ENCODE measurements at places on chromosomes 5 and 9. TPM values are rescaled to one million over a fixed set of nuclear protein-coding genes. Genes with fewer than 3 reads are reported as not detected.
A peak's percentile ranks its signal among the peaks of the same experiment; 100 is the strongest.

DNA sequence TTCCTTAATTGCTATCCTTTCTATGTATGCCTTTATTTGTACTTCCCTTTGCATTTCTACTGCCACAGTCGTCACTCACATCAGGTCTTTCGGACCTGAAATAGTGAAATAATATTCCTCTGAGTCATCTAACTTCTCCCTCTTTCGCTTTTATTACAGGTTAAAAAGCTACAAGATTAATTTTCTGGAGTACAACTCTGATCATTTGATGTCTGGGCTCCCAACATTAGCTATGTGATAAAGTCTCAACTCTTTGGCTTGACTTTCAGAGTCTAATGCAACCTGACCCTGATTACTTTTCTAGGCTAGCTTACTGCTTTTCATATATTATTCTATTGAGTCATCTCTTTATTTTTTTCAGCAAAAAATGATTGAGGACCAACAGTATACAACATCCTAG lies 638.8 kb upstream of the WWC1 start:
- no peaks in the 10 kb centered on the region for H3K27me3 ChIP-seq
- DNase-seq, result peak; percentile 59
- peaks cover 37% of the 10 kb centered on the region for H3K4me1 ChIP-seq
- no peaks in the 10 kb centered on the region for H3K36me3 ChIP-seq

- H3K4me1 ChIP-seq, result peaks cover 17% of the 10 kb centered on the region
- DNase-seq, result no peak
- no peaks in the 10 kb centered on the region for H3K36me3 ChIP-seq
- no peak overlapping the region for H3K4me3 ChIP-seq
These were observed 331.3 kb downstream of the NSG2 start for GRCh38 chr5:174376726-174377373.

DNA sequence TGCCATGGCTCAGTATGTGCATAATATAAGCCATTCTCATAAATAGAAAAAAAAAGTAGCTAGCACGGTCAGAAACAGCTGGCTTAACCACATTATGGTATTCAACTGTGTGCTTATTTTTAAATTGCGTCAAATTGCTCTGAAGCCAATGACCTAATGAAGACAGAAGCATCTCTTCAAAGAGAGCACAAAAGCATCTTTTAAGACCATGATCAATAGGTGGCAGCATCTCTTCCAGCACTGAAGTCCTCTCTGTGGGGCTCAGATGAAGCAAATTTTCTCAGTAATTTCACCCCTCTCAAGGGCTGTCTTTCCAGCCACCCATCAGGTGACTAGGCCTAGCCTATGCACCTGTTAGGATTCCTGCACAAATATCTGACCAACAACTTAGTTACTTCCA lies 251.4 kb downstream of the GLIS3 start:
- H3K27ac ChIP-seq, result no peak overlapping the region
- H3K4me3 ChIP-seq, result no peak overlapping the region
- no peaks in the 10 kb centered on the region for H3K36me3 ChIP-seq
- H3K27me3 ChIP-seq, result no peaks in the 10 kb centered on the region
- DNase-seq, result peak; percentile 56
- no peaks in the 10 kb centered on the region for H3K4me1 ChIP-seq

GRCh38 chr5:91038180-91038808 lies 344.8 kb downstream of the ARRDC3 start:
- no peaks in the 10 kb centered on the region for H3K27me3 ChIP-seq
- H3K27ac ChIP-seq, result no peak overlapping the region
- no peaks in the 10 kb centered on the region for H3K36me3 ChIP-seq

DNA sequence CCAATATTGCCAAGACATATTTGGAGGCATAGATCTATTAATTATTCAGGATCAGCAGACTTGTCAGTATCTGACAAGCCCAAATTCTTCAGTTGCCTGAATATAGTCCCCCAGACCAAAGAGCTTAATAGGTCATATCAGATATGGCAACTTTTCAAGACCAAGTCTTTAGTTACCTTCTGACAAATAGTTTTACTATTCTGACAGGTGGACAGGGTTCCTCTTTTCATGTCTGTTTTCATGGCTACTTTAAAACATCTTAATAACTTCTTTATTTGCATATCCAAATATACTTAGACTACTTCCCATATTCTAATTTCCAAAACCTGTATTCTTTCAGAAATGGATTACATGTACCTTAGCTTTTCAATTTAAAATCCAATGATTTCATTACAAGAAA lies 65.4 kb downstream of the AUH start:
- no peak for DNase-seq
- no peaks in the 10 kb centered on the region for H3K36me3 ChIP-seq
- no peak overlapping the region for H3K4me3 ChIP-seq
- no peaks in the 10 kb centered on the region for H3K27me3 ChIP-seq
- no peak overlapping the region for H3K27ac ChIP-seq
- H3K4me1 ChIP-seq, result peaks cover 5% of the 10 kb centered on the region

- H3K27ac ChIP-seq, result no peak overlapping the region
- no peaks in the 10 kb centered on the region for H3K27me3 ChIP-seq
- H3K4me3 ChIP-seq, result no peak overlapping the region
- H3K4me1 ChIP-seq, result peaks cover 22% of the 10 kb centered on the region
- H3K36me3 ChIP-seq, result no peaks in the 10 kb centered on the region
- DNase-seq, result no peak
These were observed 40.0 kb upstream of the ORM1 start for GRCh38 chr9:114282926-114283325.

- H3K4me3 ChIP-seq, result no peak overlapping the region
- H3K27ac ChIP-seq, result no peak overlapping the region
- no peaks in the 10 kb centered on the region for H3K36me3 ChIP-seq
These were observed 233.1 kb downstream of the ADAMTSL1 start for GRCh38 chr9:18707061-18707461.

DNA sequence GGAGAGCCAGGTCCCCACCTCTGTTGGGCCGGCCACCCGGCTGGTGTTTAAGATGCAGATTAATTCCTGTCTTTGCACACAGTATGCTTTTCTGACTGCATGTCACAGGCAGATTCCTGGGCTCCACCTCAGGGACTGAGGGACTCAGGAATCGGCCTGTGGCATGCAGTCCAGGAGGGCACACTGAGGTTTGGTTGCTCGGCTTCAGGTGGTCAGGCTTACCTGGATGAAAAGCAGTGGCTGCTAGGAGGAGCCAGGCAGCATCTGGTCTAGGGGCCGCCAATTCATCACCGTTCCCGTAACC lies 1.1 kb downstream of the WDR5 start:
- H3K36me3 ChIP-seq, result peaks cover 3% of the 10 kb centered on the region
- H3K4me3 ChIP-seq, result peak overlapping the region; percentile 98
- H3K27me3 ChIP-seq, result no peaks in the 10 kb centered on the region

Gene PIP5KL1
- 5.1 TPM for total RNA-seq

Gene ZNF608
- total RNA-seq, result 0.95 TPM
